ENCODE measurements at places on chromosomes 11 and 22.

GRCh38 chr11:122165607-122166371, 49.8 kb upstream of the BLID start:
- no peak for DNase-seq

DNA sequence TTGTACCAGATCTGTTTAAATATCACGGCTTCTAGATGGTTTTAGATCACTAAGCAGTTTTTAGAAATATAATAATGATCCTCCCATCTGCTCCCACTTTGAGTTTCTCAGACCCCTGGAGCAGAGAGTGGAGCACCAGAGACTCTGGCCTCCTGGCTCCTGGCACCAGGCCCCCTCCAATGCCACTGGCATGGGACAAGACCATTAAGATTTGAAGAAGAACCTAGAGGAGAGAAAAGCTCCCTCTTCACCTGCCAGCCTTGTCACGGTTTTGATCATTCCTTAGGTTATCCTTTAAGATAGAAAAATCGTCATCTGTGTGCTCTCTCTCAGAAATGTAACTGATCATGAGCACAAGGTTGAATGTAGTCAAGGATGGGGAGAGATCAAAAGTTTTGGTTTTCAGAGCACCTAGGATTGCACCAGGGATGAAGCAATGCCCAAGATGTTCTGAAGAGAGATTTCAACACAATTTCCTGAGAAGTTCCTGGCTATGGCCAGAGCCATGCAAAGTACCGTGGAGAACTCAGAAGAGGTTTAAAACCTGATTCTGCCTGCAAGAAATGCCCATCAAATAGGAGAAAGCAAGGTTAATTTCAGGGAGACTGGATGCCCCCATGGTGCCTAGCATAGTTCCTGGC, 22.2 kb downstream of the IL10RA start:
- no peak for DNase-seq

DNA sequence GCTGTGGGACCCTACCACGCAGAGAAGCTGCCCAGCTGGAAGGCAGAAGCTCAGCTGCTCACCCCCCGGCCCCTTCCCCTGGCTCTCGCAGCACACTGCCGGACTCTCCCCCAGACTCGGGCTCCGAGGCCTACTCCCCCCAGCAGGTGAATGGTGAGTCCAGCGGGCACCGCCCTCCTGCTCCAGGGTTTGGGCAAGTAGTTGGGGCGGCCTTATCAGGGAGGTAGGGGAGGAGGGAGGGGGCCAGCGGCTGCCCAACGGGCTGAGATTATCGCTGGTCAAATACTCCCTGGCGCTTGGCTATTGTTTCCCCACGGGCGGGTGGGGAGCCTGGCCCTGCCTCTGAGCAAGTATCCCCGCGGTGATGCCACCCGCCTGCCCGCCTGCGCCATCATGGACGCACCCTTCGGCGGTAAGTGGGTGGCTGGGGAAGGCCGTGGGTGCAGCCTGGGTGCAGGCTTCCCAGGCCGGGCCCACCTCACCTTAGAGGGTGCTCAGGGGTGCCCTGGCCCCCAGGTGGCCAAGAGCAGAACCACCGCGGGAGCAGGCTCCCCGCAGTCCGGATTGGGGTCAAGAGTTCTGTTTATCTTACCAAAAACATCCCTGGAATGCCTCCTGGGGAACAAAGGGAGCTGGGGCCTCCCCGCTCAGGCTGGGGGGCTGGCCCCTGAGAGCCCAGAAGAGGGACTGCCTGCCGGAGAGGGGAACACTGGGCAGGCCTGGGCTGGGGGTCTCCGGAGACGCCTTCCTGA, 16.9 kb downstream of the MYRF start:
- DNase-seq, result no peak

GRCh38 chr11:17766590-17766989, 32.0 kb downstream of the KCNC1 start:
- DNase-seq, result no peak

GRCh38 chr11:102147015-102147414, 36.8 kb downstream of the YAP1 start:
- no peak for DNase-seq

GRCh38 chr11:132944569-132944944, 587.7 kb downstream of the OPCML start:
- no peak for DNase-seq

DNA sequence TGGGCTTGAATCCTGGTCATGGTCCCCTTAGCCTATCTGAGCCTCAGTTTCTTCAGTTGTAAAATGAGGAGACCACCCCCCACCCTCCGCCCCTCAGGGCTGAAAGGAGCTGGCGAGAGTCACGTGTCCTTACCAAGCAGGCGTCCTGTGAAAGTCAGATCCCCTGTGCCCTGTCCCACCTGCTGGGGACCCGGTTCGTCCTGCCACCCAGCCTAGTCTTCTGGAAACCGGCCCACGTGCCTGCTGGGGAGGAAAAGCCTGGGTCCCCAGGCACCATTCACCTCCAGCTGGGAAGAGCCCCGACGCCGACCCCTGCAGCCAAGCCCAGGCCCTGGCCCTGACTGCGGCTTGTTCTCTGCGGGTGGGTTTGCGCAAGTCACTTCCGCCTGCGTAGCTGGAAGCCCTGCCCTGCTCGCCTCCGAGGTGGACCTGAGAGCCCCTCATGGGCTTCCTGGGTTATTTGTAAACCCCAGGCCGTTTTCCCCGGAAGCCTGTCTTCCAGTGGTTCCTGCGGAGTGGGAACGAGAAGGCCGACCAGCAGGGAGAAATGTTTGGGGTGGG, 679 bp upstream of the SSH3 start:
- peak; percentile 46 for DNase-seq

DNA sequence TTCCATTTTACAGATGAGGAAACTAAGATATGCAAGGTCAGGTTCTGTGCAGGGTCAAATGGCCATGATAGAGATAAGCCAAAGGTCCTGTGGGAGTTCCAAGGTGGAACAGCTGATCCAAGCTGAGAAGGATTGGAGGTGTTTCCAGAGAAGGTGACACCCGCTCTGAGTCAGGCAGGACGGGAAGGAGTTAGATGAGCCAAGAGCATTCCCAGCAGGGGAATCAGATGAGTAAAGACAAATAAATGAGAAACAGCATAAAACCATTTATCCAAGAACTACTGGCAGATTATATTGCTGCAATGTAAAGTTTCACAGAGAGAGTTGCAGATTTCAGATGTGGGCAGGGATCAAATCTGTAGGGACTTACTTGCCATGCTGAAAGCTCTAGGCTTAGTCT, 18.9 kb upstream of the HEPHL1 start:
- peak; percentile 66 for DNase-seq

All from fibroblast of gingiva (primary cell).